ENCODE measurements at places on chromosomes 2 and 18.

DNA sequence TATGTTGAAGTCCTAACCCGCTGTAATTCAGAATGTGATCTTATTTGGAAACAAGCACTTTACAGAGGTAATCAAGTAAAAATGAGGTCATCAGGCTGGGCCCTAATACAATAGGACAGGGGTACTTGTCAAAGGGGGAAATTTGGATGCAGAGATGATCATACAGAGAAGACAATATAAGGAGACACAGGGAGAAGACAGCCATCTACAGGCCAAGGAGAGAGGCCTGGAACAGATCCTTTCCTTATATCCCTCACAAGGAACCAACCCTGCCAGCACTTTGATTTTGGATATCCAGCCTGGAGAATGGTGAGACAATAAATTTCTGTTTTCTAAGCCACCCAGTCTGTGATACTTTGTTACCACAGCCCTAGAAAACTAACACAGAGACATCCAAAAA, 104.3 kb downstream of the METTL4 start:
- no peak for DNase-seq

DNA sequence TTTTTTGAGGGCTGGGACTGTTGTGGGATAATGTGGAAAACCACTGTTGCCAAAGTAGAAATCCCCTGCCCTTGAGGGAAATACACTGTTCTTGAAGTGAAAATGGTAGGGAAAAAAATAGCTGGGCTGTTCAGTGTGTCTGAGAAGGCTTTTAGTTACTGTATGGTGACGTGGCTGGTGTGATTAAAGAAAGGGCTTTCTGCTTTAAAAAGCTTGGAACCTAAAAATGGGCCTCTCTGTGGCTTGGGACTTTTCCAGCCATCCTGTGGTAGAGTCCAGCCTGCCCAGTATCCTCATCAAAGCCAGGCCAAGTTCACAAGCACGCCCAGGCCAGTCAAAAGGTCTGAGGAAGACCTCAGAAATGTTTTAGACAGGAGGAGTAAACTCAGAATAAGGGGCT, 6.8 kb downstream of the MGAT5 start:
- no peak for DNase-seq

DNA sequence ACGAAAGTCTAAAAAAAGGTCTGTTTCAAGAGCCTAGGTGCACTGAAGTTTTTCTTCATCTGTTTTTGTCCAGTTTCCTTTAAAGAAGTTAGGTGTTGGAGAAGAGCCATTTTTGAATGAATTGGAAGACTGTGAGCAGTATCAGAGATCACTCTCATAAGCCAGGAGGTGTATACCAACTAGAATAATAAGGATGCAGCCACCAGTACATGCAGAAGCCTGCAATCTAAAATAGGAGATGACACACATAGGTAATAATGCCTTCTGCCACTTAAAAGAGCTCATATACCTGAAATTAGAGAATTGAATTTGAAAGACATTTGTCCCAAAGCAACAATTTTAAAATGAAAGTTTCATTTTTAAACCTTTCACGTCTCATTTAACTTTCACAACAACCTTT, 81.7 kb downstream of the RBMS1 start:
- no peak for DNase-seq

DNA sequence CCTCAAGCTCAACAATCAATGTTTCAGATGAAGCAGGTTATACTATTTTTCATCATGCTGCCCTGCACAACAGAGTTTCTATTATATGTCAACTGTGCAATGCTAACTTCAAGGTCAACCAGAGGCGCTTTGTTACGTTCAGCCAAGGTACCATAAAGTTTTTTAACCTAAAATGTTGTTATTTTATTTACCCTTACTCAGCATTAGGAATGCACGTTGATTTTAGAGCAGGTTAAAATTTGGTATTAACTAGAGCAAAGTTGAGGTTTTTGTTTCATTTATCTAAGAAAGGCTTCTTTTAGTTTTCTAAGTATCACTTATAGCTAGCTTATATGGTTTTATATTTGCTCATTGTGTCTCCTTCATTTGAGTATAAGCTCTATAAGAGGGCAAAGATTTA, 21.8 kb downstream of the ANKAR start:
- no peak for DNase-seq

DNA sequence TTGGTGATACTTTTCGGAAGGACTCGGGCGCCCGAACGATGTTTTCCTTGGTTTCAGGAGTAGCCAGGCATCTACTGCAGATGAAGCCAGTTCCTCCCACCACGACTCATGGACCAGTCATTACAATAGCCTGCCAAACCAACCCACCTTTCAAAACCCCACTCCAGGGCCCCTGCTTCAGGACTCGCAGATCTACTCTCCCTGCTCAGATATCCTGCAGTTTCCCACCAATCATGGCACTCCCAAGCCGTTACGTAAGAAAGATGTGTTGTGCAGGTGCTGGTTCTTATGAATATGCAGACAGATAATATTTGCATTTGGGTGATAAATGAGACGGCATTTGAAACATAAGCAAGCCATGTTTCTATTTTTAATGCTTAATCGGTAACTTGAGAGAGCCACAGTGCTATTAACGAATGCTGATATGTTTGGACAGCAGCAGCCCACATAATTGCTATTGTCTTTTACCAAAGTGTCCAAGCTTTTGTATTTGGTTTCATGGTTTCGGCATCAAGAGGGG, 3.5 kb upstream of the CYS1 start:
- no peak for DNase-seq

DNA sequence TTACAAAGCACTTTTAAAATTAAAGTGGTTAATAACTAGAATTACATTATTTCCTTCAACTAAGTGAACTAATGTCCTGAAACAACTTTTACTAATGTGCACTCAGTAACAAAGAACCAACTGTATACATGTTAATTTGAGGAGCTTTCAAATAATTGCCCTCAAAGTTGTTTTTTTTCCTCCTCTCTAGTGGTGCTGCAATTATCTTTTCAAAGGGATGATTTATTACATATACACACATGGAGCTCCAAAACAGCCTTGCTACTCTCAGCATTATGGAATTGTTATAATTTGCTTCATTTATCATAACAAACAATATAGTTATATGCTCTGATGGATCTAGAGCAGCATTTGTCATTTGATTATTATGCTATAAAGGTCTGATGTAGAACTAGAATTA, 246.3 kb upstream of the RASGRP3 start:
- DNase-seq: no peak

DNA sequence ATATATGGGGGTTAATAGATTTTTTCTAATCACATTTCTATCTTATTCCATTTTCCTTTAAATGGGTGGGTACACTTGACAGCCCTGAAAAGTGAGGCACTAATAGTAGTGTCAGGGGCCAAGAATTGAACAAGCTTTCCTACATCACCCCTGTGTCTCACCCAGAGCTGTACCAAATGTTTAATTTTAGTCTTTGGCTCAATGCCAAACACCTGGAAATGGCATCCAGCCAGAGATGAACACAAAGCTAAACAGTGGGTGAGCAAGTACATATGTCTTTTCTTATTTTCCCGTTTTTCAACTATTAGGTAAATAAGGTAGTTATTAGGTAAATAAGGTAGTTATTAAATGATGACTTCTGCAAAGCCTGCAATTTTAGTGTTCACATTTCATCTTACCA, 276.3 kb upstream of the ERBB4 start:
- DNase-seq: no peak
